ENCODE measurements at places on chromosomes 3 and 15.

GRCh38 chr3:188881954-188882641 is 289.7 kb upstream of the TPRG1 start:
- no peak for DNase-seq

- DNase-seq, result no peak
Observed at GRCh38 chr3:102158080-102158740, 276.6 kb upstream of the ZPLD1 start.

GRCh38 chr15:77528968-77529319 is 103.8 kb downstream of the LINGO1 start:
- DNase-seq, result no peak

GRCh38 chr3:158005391-158006100 is 100.7 kb downstream of the SHOX2 start:
- DNase-seq, result no peak

DNA sequence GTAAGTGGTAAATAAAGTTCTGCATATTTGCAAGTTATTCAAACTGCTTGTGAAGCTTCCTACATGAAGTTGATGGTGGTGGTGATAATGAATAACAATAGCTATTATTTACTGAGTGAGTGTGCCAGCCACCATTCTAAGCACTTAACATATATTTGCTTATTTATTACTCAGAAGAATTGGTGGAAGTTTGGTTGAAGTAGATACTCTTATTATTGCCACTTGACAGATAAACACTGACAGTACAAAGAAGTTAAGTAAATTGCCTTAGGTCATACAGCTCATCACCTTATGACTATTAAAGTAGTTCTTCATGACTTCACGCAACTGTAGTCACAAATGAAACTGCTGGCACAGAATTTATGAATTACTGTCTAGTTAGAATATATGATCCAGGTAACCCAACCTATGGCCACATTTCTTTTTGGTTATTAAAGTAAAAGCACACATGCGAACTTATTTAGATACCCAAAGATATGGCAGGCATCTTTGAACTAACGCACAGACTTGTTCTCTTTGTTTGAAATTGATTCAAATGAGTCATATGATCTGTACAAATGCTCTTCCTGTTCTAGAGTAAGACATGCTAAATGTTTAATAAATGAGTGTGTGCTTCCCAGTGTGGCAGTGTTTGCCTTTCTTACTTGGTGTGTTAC is 99.8 kb upstream of the NR2F2 start:
- DNase-seq, result no peak

- DNase-seq, result peak; percentile 50
Observed at GRCh38 chr3:140006331-140006730, 71.3 kb downstream of the CLSTN2 start.

DNA sequence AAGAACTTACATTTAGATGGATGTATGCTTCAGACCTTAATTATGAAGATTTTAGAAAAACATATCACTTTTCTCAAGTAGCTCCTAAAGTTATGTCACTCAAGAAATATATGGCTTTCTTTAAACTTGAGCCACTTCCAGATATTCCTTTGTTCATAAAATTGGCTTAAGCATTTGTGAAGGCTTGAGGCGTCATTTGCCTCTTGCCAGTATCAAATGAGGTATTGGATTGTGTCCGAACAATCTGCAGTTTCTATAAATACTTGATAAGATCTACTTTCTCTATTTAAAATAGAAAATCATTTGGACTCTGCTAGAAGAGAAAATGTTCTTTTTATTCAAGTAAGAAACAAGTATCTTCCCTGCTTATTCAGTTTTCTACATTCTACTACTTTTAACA is 102.6 kb downstream of the RSL24D1 start:
- no peak for DNase-seq

GRCh38 chr3:31908391-31909097 is 72.5 kb downstream of the OSBPL10 start:
- no peak for DNase-seq

- DNase-seq, result no peak
Observed at GRCh38 chr15:99117111-99117510, 12.2 kb downstream of the SYNM start.

GRCh38 chr3:162034368-162034767 is 537.8 kb downstream of the OTOL1 start:
- DNase-seq, result no peak

GRCh38 chr15:93460717-93461116 is 371.7 kb upstream of the RGMA start:
- DNase-seq, result no peak

DNA sequence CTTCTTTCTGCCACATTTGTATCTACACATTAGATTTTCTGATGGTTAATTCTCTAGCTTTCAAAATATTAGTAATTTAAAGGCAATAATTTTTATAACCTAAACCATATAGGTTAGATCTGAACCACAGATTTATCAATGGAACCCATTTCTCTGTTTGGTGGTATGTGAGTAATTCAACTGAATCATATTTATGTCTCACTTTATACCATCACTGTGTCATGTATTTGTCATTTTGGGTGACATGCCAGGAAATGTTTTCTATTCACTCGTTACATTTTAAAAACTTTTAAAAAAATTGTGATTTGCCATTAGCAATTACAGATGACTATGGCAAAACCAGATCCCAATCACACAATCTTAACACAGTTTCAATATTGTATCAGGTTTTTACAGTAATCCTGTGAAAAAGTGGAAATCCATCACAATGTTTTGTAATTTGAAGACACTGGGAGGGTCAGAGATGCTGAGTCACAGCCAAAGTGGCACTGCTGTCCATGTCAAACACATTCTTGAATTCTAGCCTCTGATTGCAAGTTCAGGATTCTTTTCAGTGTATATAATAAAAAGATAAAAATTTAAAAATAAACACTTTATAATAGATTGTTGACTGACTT is 356.0 kb upstream of the RBMS3 start:
- no peak for DNase-seq

GRCh38 chr15:87645723-87646122 is 610.8 kb downstream of the NTRK3 start:
- DNase-seq, result no peak

- no peak for DNase-seq
Observed at GRCh38 chr3:46056686-46057085, 29.4 kb upstream of the XCR1 start.

GRCh38 chr15:90680371-90680935 is 36.7 kb upstream of the BLM start:
- no peak for DNase-seq

DNA sequence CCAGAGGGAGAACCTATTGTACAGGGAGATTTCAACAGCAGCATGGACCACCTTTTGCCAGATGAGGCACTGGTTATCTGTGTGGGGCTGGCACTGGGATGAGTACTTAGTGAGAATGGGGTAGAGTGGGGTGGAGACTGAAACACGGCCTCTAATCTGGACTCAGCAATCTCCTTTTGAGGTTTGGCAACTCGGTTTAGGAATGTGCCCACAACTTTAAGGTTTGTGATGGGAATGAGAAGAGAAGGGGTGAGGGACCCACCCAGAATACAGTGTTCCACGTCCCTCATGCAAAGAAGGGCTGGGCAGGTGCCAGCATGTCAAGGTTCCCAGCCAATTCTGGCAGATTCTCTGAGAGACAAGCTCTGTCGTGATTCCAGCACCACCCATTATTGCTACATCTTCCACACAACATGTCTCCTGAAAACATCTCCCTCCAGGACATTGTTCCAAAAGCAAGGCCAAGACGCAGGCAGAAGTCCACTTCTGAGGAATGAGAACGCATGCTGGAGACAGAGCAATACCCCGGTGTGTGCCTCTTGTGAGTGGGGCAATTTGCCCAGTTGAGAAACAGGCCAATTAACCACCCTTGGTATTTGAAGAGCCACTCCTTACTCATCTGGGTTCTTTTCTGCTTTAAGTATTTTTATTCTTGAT is 37.5 kb upstream of the CCR4 start:
- DNase-seq, result no peak

GRCh38 chr15:64161688-64162477 is 939 bp downstream of the PPIB start:
- DNase-seq, result no peak

- no peak for DNase-seq
Observed at GRCh38 chr3:13016083-13016720, 57.0 kb downstream of the IQSEC1 start.

- no peak for DNase-seq
Observed at GRCh38 chr15:59372352-59373211, at the start of gene MYO1E. Gene MYO1E, minus strand, starts transcription at chr15:59372871. Its CDS starts 371 bp downstream, at chr15:59372500.

GRCh38 chr15:91480426-91480825 is 373.1 kb upstream of the SLCO3A1 start:
- DNase-seq, result no peak

DNA sequence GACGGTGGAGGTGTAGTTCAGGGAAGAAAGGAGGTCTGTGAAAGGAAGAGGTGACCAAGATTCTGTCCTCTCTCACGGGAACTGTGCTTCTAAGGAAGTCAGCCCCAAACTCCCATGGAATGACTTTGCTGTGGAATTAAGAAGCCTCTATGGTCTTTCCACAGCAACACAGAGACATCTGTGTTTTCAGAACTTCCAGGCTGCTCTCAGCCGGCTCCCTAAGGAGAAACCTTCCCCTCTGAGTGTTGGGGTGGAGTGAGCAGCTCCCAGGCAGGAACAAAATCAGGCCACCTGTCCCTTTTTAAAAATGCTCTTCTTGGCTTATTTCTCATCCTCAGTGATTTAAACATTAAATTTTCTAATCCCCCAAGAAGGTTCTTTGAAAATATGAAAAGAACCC is 53.3 kb upstream of the SNRK start:
- no peak for DNase-seq

DNA sequence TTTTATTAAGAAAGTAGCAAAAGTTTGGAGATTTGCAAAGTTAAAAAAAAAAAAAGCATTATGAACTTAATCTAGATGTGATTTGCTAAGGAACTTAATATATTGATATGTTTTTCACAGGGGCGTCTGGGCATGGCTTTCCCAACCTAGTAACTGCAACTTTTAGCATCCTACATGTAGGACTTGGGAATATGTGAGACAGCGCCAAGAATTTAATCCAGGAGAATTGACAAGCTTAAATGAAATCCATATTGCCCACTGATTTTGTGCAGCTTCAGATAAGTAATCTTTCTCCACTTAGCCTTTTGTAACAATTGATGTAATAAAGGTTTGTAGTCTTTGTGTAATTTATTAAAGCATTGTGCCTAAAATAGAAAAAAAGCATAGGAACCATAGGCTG is 982 bp upstream of the GABPB1 start:
- no peak for DNase-seq

DNA sequence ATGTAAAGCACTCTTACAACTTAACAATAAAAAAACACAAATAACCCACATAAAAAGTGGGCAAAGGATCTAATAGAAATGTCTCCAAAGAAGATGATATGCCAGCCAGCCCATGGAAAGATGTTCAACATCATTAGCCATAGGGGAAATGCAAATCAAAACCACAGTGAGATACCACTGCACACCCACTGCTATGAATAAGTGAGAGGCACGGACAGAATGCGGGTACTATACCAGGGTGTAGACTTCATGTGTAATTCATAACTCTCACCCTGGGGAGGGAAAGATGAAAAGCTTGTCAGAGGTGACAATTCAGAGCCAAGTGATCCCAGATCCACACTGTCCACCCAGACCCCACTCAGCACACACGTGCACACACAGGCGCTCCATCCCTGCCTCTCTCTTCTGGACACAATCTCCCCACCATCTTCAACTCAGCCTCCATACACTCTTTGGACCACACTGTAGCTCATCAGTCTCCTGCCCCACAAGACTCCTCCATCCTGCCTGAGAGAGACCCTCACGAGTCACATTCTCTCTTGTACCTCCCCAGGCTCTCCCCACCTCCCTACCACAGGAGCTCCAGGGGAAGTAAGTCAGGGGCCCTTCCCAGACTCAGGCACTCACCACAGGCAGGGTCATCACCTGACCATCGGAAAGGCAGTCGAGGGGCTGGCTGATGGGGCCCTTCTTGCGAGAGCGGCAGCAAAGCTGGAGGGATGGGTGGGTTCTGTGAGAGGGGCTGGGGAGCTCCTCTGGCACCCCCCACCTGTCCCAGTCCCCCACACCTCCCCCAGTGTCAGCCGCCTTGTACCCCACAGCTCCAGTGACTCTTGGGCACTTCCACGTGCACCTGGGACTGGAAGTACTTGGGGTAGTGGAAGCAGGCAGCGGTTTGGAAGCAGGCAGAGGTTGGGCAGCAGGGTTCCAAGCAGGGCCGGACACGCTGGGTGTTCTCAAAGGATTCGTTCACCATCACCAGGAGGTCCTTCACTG is 21.3 kb downstream of the PLA2G4E start:
- no peak for DNase-seq

DNA sequence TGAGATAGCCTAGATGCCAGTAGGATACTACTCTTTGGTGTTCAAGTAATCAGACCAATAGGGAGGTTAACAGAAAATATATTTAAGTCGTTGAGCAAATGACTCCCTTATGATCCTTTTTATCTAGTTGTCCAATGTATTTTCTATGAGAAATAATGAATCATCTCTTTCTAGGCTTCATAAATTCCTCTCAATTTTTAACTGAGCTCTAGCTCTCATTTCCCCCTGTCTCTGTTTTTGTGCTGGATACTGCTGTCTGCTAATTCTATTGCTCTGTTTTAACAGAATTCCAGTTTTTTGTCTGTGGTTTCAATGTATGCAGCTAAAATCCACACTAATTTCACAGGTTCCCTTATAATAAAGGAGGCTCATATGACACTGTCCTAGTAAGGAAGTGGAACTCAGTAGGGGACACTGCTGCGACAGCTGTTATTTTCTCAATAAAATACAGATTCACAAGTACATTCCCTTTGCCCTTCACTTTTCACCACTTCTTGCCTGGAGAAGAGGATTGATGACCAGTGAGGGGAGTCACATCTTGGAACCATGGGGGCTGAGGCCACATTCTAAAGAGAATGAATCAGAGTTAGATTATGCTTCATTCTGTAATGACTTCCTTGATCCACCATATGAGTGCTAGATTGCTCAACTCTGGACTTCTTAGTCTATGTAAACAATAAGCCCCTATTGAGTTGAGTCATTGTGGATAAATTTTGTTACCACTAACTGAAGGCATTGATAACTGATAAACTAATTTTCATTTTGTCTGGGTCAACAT is 558.7 kb upstream of the KCNMB2 start:
- DNase-seq, result no peak

DNA sequence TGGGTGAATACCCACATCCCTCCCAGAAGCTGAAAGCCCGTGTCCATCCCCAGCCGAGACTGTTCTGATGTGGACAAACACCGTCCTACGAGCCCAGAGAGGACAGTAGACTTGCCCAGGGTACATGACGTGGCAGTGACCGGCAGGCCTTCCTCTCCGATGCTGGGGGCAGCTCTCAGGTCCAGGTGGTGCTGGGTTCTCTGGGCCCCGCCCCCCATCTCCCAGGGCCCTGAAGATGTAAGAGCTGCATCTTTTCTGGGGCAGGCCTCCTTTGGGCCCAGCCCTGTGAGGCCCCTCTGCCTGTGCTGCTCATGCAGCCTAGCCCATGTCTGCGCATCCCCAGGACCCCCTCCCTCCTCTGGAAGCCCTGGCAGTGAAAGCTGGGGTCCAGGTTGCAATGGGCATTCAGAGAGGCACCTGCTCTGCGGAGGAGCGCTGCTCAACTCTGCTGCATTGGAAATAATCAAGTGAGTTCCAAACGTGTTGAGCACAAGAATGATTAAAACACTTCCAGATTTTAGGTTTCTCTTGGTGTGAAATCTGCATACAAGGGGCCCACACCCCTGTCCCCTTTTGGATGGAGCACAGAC is 71.9 kb downstream of the FBLN2 start:
- no peak for DNase-seq

- DNase-seq, result no peak
Observed at GRCh38 chr3:37145611-37146010, 28.8 kb downstream of the LRRFIP2 start.

GRCh38 chr15:67082007-67082536 is 16.7 kb downstream of the SMAD3 start:
- DNase-seq, result no peak
